Renal cortical epithelial cell (primary cell): ENCODE measurements at places on chromosomes 12 and 14.

GRCh38 chr14:30225176-30225575 lies 297.5 kb upstream of the PRKD1 start:
- no peak for DNase-seq

- no peak for DNase-seq
These were observed 38.8 kb downstream of the SYNE3 start for GRCh38 chr14:95477411-95478269.

DNA sequence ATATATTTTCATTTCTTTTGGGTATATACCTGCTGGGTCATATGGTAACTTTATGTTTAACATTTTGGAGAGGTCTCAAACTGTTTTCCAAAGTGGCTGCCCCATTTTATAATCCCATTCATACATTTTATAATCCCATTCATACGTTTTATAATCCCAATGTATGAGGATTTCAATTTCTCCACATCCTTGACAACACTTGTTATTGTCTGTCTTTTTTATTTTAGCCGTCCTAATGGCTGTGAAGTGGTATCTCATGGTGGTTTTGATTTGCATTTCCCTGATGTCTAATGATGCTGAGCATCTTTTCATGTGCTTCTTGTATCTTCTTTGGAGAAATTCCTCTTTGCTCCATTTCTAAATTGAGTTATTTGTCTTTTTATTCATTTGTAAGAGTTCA lies 6.7 kb upstream of the CFL2 start:
- DNase-seq: no peak

GRCh38 chr14:26531894-26532293 lies 65.9 kb downstream of the NOVA1 start:
- DNase-seq: peak; percentile 28

- DNase-seq: no peak
These were observed 76.4 kb upstream of the FOXN3 start for GRCh38 chr14:89493406-89493805.

GRCh38 chr12:42495244-42495643 lies 94.3 kb downstream of the PRICKLE1 start:
- DNase-seq: no peak

DNA sequence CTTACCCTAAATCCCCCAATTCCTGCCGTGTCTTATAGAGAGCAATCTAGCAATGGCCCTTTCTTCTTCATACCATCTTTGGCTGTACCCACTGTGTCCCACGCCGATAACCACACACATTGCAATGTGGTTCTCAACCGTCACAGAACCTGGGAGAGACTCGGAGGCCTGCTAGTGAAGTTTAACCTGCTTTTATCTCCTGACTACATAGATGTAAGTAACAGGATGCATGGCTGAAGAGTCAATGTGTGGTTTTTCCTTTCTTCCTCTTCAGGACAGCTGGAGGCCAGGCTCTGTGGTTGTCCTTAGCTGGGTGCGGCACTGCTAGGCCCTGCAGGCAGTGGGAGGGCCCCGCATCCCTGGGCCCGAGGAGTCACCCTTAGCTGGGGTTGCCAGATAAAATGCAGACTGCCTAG lies 51.3 kb downstream of the ZNF664 start:
- no peak for DNase-seq

- DNase-seq: peak; percentile 83
These were observed 134.6 kb downstream of the CHST11 start for GRCh38 chr12:104591257-104591885.

DNA sequence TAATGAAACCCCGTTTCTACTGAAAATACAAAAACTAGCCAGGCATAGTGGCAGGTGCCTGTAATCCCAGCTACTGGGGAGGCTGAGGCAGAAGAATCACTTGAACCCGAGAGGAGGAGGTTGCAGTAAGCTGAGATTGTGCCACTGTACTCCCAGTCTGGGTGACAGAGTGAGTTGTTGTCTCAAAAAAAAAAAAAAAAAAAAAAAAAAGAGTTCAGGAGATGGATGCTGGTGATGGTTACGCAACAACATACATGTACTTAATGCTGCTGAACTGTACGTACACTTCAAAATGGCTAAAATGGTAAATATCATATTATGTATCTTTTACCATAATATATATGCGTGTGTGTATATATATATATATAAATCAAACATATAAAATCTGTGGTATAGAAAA lies 29.0 kb downstream of the ACTN1 start:
- DNase-seq: peak; percentile 73

DNA sequence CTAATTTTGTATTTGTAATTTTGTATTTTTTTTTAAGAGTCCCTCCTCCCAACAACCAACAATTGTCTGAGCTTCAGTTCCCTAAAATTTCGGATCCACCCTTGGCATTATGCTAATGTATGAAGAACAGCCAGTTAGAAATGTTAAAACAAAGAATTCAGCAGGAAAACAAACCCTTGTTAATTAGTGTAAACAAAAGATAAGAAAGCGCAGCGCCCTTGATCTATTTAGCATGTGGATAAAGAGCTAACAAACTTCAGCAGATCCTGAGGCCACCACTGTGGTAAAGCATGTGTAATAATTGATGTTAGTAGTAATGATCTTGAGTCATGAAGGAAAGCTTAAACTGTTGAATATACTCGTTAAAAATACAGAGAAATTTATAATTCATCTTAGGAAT lies 199.8 kb downstream of the TMX1 start:
- no peak for DNase-seq

GRCh38 chr14:98949481-98950135 lies 322.4 kb downstream of the BCL11B start:
- DNase-seq: no peak
